Left lung (tissue), 14 donors: ENCODE measurements at places on chromosomes 12 and 14. TPM values are rescaled to one million over a fixed set of nuclear protein-coding genes. Genes with fewer than 3 reads are reported as not detected.

DNA sequence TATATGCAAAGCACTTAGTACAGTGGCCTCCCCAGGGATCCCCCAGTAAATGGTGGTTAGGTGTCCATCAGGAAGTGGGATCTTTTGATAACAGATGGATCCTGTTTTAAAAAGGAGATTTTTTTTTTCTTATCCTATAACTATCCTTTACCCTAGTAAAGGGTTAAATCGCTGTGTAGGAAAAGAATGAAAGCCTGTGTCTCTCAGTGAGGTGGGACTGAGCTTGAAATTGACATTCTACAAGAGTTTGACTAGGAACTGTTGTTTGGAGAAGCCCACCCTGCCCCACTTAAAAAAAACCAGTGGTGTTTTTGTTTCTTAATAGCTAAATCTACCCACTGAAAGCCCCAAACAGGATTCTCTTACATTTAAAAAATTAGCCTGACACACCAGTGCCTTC is 112.2 kb upstream of the EGLN3 start:
- no peaks in the 10 kb centered on the region for H3K36me3 ChIP-seq
- H3K4me3 ChIP-seq: no peak overlapping the region
- peaks cover 37% of the 10 kb centered on the region for H3K27me3 ChIP-seq
- DNase-seq: no peak
- H3K27ac ChIP-seq: no peak overlapping the region

DNA sequence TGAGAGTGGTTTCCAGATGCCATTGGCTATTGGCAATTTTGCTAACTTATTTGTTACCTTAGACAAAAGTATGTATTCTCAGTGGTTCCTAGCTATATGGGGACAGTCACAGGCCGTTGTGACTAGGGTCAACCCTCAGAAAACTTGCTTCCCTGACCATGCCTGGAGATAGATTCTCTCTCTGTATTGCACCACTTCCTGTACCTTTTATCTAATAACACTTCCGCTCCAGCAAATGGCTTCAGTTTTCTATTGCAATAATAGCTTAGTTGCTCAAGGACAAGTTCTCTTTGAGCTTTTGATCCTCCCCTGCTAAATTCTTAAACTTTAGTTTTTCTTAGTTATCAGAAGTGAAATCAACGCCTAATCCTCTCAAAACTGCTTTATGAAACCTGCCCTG is 338.0 kb downstream of the RMST start:
- H3K4me1 ChIP-seq: no peaks in the 10 kb centered on the region
- no peak overlapping the region for H3K4me3 ChIP-seq
- DNase-seq: no peak
- H3K36me3 ChIP-seq: no peaks in the 10 kb centered on the region

GRCh38 chr14:73237219-73237785 is at the start of gene PAPLN:
TSS of gene PAPLN (plus strand) at chr14:73237506. CDS start at chr14:73239779, 2,273 bp downstream.
- peaks cover 32% of the 10 kb centered on the region for H3K4me1 ChIP-seq
- H3K4me3 ChIP-seq: peak within 1 kb of the TSS; percentile 46
- H3K27me3 ChIP-seq: peaks cover 16% of the 10 kb centered on the region

- no peak for DNase-seq
- H3K27ac ChIP-seq: no peak overlapping the region
- H3K27me3 ChIP-seq: no peaks in the 10 kb centered on the region
- H3K4me1 ChIP-seq: peaks cover 14% of the 10 kb centered on the region
These were observed 10.6 kb upstream of the VWF start for GRCh38 chr12:6135071-6135470.

GRCh38 chr12:33047666-33048065 is 151.1 kb upstream of the PKP2 start:
- no peak for DNase-seq
- no peaks in the 10 kb centered on the region for H3K4me1 ChIP-seq
- H3K4me3 ChIP-seq: no peak overlapping the region

DNA sequence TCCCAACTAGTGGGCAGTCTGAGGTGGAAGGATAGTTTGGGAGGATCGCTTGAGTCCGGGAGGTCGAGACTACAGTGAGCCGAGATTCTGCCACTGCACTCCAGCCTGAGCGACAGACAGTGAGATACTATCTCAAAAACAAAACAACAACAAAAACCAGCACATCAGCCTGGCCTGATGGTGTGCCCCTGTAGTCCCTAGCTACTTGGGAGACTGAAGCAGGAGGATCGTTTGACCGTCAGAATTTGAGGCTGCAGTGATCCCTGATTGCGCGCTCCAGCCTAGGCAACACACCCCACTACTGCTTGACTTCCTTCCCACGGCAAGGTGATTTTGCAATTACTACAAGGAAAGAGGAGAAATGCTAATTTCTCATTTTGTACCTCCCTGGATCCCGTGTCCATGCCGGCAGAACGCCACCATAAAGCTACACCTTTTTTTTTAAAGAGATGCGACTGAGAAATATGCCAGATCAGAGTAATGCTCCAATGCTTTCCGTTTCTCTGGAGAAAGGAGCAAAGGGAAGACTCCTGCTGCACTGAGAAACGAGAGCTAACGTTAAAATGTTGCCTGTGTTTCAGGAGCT is 672 bp upstream of the SCFD1 start:
- H3K4me1 ChIP-seq: peaks cover 18% of the 10 kb centered on the region
- peak overlapping the region; percentile 86 for H3K27ac ChIP-seq
- H3K27me3 ChIP-seq: no peaks in the 10 kb centered on the region
- no peak for DNase-seq
- H3K4me3 ChIP-seq: peak overlapping the region; percentile 69

DNA sequence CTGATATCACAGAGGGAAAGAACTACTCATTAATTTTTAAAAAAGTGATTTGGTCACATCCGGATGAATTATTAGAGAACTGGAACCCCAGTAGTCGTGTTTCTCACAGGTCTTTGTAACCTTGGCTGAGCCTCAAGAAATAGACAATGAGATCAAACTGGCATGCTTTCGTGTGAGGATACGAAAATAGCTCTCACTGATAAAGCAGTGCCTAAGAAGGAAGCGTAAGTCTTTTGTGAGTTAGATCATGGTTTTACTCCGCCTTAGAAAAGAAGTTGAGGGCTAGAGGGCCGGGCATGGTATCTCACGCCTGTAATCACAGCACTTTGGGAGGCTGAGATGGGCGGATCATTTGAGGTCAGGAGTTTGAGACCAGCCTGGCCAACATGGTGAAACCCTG is 33.8 kb upstream of the GALNT16 start:
- no peak for DNase-seq
- no peak overlapping the region for H3K27ac ChIP-seq
- H3K36me3 ChIP-seq: peaks cover 23% of the 10 kb centered on the region
- H3K27me3 ChIP-seq: no peaks in the 10 kb centered on the region

GRCh38 chr12:50111693-50112455 is at the start of gene COX14:
TSS of gene COX14 (plus strand) at chr12:50112236. CDS start at chr12:50120044, 7,808 bp downstream.
- peak within 1 kb of the TSS; percentile 96 for H3K27ac ChIP-seq
- H3K36me3 ChIP-seq: no peaks in the 10 kb centered on the region
- peak; percentile 99 for DNase-seq
- peak within 1 kb of the TSS; percentile 94 for H3K4me3 ChIP-seq

GRCh38 chr12:52215587-52216031 is 17.4 kb upstream of the KRT7 start:
- no peak overlapping the region for H3K4me3 ChIP-seq
- no peaks in the 10 kb centered on the region for H3K4me1 ChIP-seq
- H3K36me3 ChIP-seq: no peaks in the 10 kb centered on the region
- DNase-seq: no peak

- no peaks in the 10 kb centered on the region for H3K27me3 ChIP-seq
- no peaks in the 10 kb centered on the region for H3K4me1 ChIP-seq
- peak overlapping the region; percentile 24 for H3K27ac ChIP-seq
- no peak overlapping the region for H3K4me3 ChIP-seq
- H3K36me3 ChIP-seq: no peaks in the 10 kb centered on the region
- no peak for DNase-seq
These were observed 90.1 kb downstream of the STXBP6 start for GRCh38 chr14:24959791-24960331.

- H3K27ac ChIP-seq: peak overlapping the region; percentile 48
- no peaks in the 10 kb centered on the region for H3K36me3 ChIP-seq
- peaks cover 11% of the 10 kb centered on the region for H3K4me1 ChIP-seq
- peak; percentile 38 for DNase-seq
- H3K27me3 ChIP-seq: no peaks in the 10 kb centered on the region
These were observed 606 bp downstream of the EP400 start for GRCh38 chr12:131950182-131950913.

GRCh38 chr12:3542911-3543310 is 51.9 kb downstream of the PRMT8 start:
- H3K27ac ChIP-seq: no peak overlapping the region
- H3K4me1 ChIP-seq: no peaks in the 10 kb centered on the region
- no peaks in the 10 kb centered on the region for H3K27me3 ChIP-seq
- no peaks in the 10 kb centered on the region for H3K36me3 ChIP-seq
- DNase-seq: no peak

DNA sequence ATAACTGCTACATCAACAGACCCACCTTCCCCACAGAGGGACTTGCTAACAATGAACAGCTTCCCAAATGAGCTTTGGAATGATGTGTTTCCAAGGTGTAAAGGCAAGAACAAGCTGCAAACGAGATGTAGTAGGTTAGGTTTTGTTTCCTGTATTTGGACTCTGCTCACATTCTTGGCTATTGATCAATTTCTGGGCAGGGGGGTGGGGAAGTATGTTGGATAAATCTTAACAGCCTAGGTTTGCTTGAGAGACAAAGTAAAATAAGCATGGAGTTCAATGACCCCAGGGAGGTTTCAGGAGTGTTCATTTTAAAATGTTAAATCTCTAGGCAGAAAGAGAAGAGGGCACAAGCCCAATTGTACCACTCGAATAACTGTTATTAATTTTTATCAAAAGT is 146.6 kb downstream of the DPY19L2 start:
- no peak overlapping the region for H3K27ac ChIP-seq
- H3K4me1 ChIP-seq: no peaks in the 10 kb centered on the region
- no peaks in the 10 kb centered on the region for H3K27me3 ChIP-seq
- no peaks in the 10 kb centered on the region for H3K36me3 ChIP-seq

DNA sequence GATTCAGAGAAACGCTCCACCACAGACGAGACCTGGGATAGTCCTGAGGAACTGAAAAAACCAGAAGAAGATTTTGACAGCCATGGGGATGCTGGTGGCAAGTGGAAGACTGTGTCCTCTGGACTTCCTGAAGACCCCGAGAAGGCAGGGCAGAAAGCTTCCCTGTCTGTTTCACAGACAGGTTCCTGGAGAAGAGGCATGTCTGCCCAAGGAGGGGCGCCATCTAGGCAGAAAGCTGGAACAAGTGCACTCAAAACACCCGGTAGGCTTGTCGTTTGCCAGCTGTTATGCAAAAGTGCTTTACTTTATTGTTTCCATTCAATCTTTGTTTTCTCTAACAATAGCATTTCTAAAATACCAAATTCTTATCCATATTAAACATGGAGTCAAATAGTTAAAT is 287.3 kb downstream of the NAV3 start:
- H3K27me3 ChIP-seq: no peaks in the 10 kb centered on the region
- no peaks in the 10 kb centered on the region for H3K36me3 ChIP-seq
- no peak overlapping the region for H3K27ac ChIP-seq
- no peaks in the 10 kb centered on the region for H3K4me1 ChIP-seq
- no peak overlapping the region for H3K4me3 ChIP-seq

- peak; percentile 66 for DNase-seq
- H3K4me3 ChIP-seq: peak overlapping the region; percentile 75
- H3K36me3 ChIP-seq: no peaks in the 10 kb centered on the region
- peaks cover 32% of the 10 kb centered on the region for H3K27me3 ChIP-seq
- peak overlapping the region; percentile 39 for H3K27ac ChIP-seq
- H3K4me1 ChIP-seq: peaks cover 8% of the 10 kb centered on the region
These were observed 873 bp downstream of the PLXNC1 start for GRCh38 chr12:94149119-94149780.

DNA sequence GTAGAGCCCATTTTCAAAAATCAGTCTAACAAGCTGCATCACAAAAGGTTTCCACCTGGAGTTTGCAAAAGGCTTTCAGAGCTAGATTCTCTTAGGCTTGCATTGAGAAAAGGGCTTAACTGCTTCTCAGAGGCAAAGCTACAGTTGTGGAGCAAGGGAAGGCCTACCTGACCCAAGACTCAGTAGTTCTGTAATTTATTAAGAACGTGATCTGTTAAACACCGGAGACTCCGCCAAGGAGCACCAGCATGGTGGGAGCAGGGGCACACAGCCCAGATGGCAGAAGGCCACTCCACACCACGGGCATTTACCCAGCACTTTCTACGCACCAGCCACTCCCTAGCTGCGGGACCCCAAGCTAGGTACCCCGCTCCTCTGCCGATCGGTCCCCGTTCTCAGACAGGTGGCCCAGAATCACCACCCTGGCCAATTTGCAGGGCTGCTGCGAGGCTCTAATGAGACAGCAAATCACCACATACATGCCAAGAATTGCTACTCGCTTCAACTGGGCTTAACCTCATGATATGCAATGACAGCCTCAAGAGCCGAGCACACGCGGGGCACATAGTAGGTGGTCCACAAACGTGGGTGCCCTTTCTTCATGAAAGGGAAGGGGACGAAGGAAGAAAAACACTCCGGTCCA is 1.5 kb downstream of the ITPK1 start:
- no peaks in the 10 kb centered on the region for H3K36me3 ChIP-seq
- no peaks in the 10 kb centered on the region for H3K27me3 ChIP-seq
- peak overlapping the region; percentile 81 for H3K27ac ChIP-seq
- peaks cover 17% of the 10 kb centered on the region for H3K4me1 ChIP-seq
- DNase-seq: no peak

DNA sequence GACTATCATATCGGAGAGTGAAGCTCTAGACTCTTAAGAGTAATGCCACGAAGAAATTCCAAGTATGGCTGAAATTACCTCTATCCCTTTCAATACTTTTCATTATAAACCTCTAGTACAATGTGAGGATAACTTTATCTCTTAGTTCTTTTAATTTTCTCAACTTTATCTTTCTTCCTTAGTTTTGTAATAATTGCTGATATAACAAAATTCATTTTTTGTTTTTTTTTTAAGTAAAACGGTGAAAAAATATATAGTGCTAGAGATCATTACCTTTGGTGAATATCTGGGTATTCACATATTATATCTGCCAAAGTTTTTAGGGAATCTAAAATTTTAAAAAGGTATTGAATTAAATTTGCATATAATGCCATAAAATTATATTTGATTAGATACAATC is 19.5 kb upstream of the DNAAF2 start:
- H3K4me1 ChIP-seq: no peaks in the 10 kb centered on the region
- no peak overlapping the region for H3K4me3 ChIP-seq
- no peaks in the 10 kb centered on the region for H3K27me3 ChIP-seq
- no peaks in the 10 kb centered on the region for H3K36me3 ChIP-seq

- no peaks in the 10 kb centered on the region for H3K36me3 ChIP-seq
- H3K4me3 ChIP-seq: no peak overlapping the region
- no peak for DNase-seq
- no peak overlapping the region for H3K27ac ChIP-seq
These were observed 1071.2 kb upstream of the USP15 start for GRCh38 chr12:61188801-61189595.

Gene DACT1
- total RNA-seq: 10.1 TPM

Gene ZC3H10
- total RNA-seq: 6.0 TPM

Gene ESRRB
- 0.15 TPM for total RNA-seq

Gene NDRG2
- 25.6 TPM for total RNA-seq

Gene DLK1
- total RNA-seq: not detected

Gene IAPP
- not detected for total RNA-seq

Gene SPIC
- total RNA-seq: 0.39 TPM

Gene CLEC4D
- 15.7 TPM for total RNA-seq

Gene ITFG2
- 29.0 TPM for total RNA-seq

Gene SIX6
- not detected for total RNA-seq

Gene SLC17A8
- 0.61 TPM for total RNA-seq

Gene KRT85
- total RNA-seq: not detected
